NCI-H446 (cell line): ENCODE measurements at places on chromosomes 1 and 21.

GRCh38 chr1:200670242-200671118 lies 773 bp upstream of the DDX59 start:
- DNase-seq, result peak; percentile 89

DNA sequence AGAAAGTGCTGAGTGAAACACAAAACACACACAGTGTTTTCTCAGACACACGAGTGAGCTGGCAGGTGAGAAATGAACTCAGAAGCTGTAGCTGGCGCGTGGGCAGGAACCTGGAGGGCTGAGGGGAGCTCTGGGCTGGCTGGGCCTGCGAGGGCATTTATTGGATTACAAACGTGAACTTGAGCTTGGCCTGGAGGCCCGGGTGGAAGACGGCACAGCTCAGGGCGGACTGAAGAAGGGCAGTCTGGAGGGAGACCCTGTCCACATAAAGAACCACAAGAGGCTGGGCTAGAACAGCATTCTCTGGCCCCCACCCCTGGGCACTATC lies 52.1 kb upstream of the ADARB1 start:
- DNase-seq, result no peak

GRCh38 chr21:27818847-27819246 lies 852.0 kb upstream of the ADAMTS5 start:
- DNase-seq, result no peak

- DNase-seq, result peak; percentile 80
Observed at GRCh38 chr1:41387667-41388091, 26.4 kb downstream of the FOXO6 start.

DNA sequence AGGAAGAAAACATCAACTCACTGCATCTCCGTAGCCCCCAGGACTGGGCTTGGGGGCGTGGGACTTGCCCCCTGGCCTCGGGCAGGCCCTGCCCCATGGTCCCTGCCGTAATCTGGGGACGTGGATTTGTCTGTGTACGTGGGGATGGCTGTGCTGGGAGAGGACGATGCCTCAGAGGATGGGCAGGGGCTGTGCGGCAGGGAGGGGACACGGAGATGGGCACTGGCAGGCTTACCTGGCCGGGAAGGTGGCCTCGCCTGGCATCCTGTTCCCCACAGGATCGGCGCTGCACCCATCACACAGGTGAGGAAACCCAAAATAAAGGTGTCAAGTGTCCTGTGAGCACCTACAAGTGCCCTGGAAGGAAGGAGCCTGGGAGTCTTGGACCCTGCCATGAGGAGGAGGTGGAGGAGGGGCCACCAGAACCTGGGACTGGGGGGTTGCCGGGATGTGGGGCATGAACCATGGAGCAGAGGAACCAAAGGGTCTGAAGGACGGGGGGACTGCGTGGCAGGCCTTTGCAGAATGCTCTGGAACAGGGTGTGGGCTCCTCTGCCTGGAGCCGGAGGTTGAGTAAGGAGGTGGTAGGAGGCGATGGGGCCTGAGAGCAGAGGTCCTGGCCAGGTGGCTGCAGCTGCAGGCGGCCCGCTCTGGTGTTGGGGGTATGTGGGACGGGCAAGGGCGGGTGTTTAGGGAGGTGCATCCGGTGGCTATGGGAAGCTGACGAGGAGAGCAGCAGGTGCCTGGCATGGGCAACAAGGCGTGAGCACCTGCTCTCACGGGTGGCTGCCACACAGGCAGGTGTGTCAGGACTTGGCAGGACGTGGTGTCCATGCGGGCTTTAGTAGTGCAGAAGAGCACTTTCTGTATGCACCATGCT lies 27.8 kb upstream of the LRRC3 start:
- no peak for DNase-seq
